A673 (cell line): ENCODE measurements at places on chromosomes 16 and 17.

- no peak overlapping the region for H3K27ac ChIP-seq
- no peaks in the 10 kb centered on the region for H3K4me1 ChIP-seq
- H3K27me3 ChIP-seq, result peaks cover 77% of the 10 kb centered on the region
- H3K4me3 ChIP-seq, result no peak overlapping the region
- H3K36me3 ChIP-seq, result no peaks in the 10 kb centered on the region
- no peak for DNase-seq
Observed at GRCh38 chr17:79414063-79414792, 196.6 kb downstream of the RBFOX3 start.

DNA sequence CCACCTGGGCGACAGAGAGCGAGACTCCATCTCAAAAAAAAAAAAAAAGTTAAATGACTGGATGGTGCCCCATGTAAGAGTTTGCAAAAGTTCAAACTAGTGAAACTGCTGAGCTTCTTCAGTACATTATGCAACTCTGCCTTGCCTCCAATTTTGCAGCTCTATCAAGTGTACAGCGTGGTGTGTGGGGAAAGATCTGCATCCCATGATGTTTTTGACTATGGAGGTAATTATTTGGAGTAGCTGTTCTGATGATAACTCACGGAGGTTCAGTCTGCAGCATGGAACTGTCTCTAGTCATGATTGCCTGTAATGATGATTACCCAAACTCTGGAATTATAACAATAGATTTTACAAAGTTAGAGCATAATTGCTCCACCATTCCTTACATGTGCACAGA is 149.6 kb downstream of the PITPNC1 start:
- H3K27ac ChIP-seq, result no peak overlapping the region
- no peak overlapping the region for H3K4me3 ChIP-seq
- no peaks in the 10 kb centered on the region for H3K36me3 ChIP-seq
- no peaks in the 10 kb centered on the region for H3K4me1 ChIP-seq
- H3K27me3 ChIP-seq, result no peaks in the 10 kb centered on the region

- peaks cover 2% of the 10 kb centered on the region for H3K27me3 ChIP-seq
- no peak overlapping the region for H3K27ac ChIP-seq
- DNase-seq, result no peak
- no peaks in the 10 kb centered on the region for H3K4me1 ChIP-seq
- no peaks in the 10 kb centered on the region for H3K36me3 ChIP-seq
Observed at GRCh38 chr17:56540836-56541235, 52.7 kb upstream of the NOG start.

GRCh38 chr17:76445697-76446448 is 7.1 kb downstream of the UBE2O start:
- H3K27ac ChIP-seq, result peak overlapping the region; percentile 38
- DNase-seq, result no peak
- no peaks in the 10 kb centered on the region for H3K36me3 ChIP-seq
- H3K4me1 ChIP-seq, result peaks cover 60% of the 10 kb centered on the region

DNA sequence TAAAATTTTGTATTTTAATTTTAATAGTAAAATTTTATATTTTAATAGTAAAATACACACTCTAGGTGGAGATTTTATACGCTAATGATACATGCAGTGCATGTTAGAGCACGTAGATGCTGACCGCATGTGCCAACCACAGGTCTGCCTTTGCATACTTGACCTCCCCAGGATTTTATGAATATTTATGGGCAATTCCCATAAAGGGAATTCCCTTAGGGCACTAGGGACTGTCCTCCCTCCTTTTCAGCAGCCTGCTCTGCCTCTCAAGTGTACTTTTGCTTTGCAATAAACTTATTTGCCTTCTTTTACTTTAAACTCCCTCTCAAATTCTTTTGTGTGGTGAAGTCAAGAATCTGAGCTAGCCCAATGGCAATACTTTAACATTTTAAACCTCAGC is 217.7 kb upstream of the CDH8 start:
- no peak overlapping the region for H3K27ac ChIP-seq
- H3K4me3 ChIP-seq, result no peak overlapping the region
- no peaks in the 10 kb centered on the region for H3K27me3 ChIP-seq

DNA sequence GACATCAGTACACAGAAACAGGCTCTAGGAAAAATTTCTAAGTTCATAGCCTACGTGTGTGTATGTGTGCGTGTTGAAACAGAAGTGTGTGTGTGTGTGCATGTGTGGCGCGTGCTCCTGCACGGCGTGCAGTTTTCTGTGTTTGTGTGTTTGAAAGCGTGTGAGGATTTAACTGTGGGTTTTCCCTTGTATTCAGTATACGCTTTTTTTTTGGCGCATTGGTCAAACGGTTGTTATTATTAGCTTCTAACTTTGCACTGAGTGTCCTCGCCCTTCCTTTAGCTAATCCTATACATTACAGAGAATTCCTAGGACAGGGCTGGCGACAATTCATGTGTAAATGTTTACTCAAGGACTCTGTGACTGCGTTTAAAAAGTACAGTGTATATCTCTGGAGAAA is 23.0 kb downstream of the TMC6 start:
- no peak overlapping the region for H3K4me3 ChIP-seq
- no peak overlapping the region for H3K27ac ChIP-seq
- no peaks in the 10 kb centered on the region for H3K27me3 ChIP-seq
- peaks cover 12% of the 10 kb centered on the region for H3K36me3 ChIP-seq
- DNase-seq, result no peak

GRCh38 chr17:55681342-55681700 is 41.3 kb downstream of the TMEM100 start:
- no peak overlapping the region for H3K4me3 ChIP-seq
- peaks cover 4% of the 10 kb centered on the region for H3K4me1 ChIP-seq
- no peaks in the 10 kb centered on the region for H3K36me3 ChIP-seq
- H3K27ac ChIP-seq, result no peak overlapping the region
- no peaks in the 10 kb centered on the region for H3K27me3 ChIP-seq

DNA sequence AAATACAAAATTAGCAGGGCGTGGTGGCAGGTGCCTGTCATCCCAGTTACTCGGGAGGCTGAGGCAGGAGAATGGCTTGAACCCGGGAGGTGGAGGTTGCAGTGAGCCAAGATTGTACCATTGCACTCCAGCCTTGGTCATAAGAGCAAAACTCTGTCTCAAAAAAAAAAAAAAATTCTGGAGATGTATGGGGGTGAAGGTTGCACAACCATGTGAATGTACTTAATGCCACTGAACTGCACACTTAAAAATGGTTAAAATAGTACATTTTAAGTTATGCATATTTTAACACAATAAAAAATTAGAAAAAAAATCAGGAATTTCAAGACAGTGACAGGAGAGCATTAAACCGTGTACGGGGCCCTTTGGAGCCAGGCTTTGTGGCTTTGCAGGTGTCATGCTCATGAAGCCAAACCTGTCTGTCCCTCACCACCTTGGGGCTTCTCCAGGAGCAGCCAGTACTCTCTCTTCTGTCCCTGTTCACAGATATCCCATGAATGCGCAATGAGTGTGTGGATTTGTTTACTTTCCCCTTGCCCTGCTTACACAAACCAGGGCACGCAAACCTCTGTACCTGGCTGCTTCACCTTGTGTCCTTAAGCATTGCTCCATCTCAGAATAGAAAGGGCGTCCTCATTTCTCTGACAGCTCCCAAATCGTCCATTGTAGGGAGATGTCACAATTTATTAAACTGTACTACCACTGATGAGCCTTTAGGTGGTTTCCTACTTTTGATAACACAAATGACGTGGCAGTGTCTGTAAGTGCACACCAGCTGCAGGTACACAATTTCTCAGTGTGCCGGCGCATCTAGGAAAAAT is 58.2 kb upstream of the CBX4 start:
- no peaks in the 10 kb centered on the region for H3K36me3 ChIP-seq
- no peak for DNase-seq

DNA sequence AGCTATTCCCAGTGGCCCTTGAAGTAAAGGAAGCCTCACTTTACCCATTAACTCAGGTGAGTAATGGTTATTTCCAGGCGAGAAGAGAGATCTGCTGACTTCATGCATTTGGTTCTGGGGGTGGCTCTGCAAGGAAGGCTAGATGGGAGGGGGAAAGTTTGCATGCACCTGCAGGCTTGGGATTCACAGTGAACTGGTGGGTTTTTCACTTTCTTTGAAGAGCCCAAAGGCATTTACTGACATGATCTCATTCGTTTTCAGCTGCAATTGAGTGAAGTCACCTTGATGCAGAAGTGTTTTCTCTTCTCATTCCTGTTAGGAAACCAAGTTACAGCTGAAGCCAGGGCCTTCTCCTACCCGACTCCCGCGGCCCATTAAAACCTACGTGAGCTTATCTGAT is 131.0 kb upstream of the N4BP1 start:
- no peak overlapping the region for H3K27ac ChIP-seq
- H3K4me3 ChIP-seq, result no peak overlapping the region
- no peak for DNase-seq
- H3K27me3 ChIP-seq, result peaks cover 8% of the 10 kb centered on the region
- H3K36me3 ChIP-seq, result no peaks in the 10 kb centered on the region

GRCh38 chr16:72142476-72142875 is 29.5 kb downstream of the PMFBP1 start:
- H3K27ac ChIP-seq, result no peak overlapping the region
- no peak overlapping the region for H3K4me3 ChIP-seq
- H3K36me3 ChIP-seq, result no peaks in the 10 kb centered on the region
- H3K4me1 ChIP-seq, result no peaks in the 10 kb centered on the region
- peaks cover 16% of the 10 kb centered on the region for H3K27me3 ChIP-seq

GRCh38 chr16:56967733-56968132 is 6.0 kb downstream of the CETP start:
- H3K27me3 ChIP-seq, result no peaks in the 10 kb centered on the region
- H3K27ac ChIP-seq, result no peak overlapping the region
- no peak overlapping the region for H3K4me3 ChIP-seq
- no peaks in the 10 kb centered on the region for H3K36me3 ChIP-seq
- DNase-seq, result no peak
- peaks cover 4% of the 10 kb centered on the region for H3K4me1 ChIP-seq

GRCh38 chr16:77359065-77359502 is 75.8 kb downstream of the ADAMTS18 start:
- no peaks in the 10 kb centered on the region for H3K4me1 ChIP-seq
- H3K27me3 ChIP-seq, result peaks cover 20% of the 10 kb centered on the region
- no peak overlapping the region for H3K4me3 ChIP-seq
- H3K27ac ChIP-seq, result no peak overlapping the region
- DNase-seq, result no peak

DNA sequence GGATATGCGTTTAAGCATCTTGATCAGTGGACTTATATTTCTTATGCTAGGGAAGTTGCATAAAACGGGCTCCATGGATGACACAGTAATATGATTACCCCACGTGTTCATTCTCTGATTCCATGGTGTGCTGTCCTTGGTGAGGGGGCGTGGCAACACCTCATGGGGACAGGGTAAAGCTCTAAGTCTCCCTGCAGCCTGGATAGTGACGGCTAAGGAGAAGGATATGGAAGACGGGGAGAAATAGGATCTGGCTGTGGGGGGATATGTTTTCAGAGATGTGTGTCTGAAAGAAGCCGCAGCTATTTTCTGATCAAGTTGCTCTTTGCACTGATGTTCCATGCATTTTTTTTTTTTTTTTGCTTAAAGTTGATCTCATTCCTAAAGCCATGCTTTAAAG is 84.3 kb downstream of the MARCHF10 start:
- H3K4me3 ChIP-seq, result no peak overlapping the region
- no peak overlapping the region for H3K27ac ChIP-seq
- peaks cover 5% of the 10 kb centered on the region for H3K27me3 ChIP-seq
- H3K4me1 ChIP-seq, result no peaks in the 10 kb centered on the region
- H3K36me3 ChIP-seq, result no peaks in the 10 kb centered on the region

DNA sequence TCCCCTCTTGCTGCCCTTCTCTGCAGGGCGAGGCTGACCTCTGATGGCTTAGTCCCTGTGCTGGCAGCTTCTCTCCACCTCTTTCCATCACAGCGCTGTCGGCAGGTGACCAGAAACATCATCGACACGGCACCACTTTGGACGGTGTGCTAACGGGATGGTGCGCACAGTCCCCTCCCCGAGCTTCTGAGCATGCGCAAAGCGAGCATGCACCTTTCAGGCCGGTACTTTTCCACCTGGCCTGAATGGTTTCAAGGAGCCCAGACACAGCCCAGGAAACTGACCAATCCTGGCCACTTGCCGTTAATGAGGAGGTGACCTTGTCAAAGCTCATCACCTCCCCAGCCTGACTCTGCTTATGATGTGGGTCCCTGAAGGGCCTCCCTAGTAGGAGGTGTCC is 54.8 kb downstream of the MGAT5B start:
- H3K27ac ChIP-seq, result no peak overlapping the region
- H3K4me3 ChIP-seq, result no peak overlapping the region
- no peak for DNase-seq
- H3K27me3 ChIP-seq, result no peaks in the 10 kb centered on the region
- no peaks in the 10 kb centered on the region for H3K36me3 ChIP-seq
- no peaks in the 10 kb centered on the region for H3K4me1 ChIP-seq

GRCh38 chr17:5583426-5584382 is 605 bp downstream of the NLRP1 start:
- H3K36me3 ChIP-seq, result no peaks in the 10 kb centered on the region
- no peaks in the 10 kb centered on the region for H3K4me1 ChIP-seq
- H3K27ac ChIP-seq, result no peak overlapping the region
- no peak for DNase-seq

GRCh38 chr17:81398832-81399411 is 3.7 kb downstream of the BAHCC1 start:
- DNase-seq, result peak; percentile 69
- H3K4me3 ChIP-seq, result peak overlapping the region; percentile 96
- peaks cover 41% of the 10 kb centered on the region for H3K4me1 ChIP-seq
- peak overlapping the region; percentile 100 for H3K27ac ChIP-seq
- H3K27me3 ChIP-seq, result no peaks in the 10 kb centered on the region

DNA sequence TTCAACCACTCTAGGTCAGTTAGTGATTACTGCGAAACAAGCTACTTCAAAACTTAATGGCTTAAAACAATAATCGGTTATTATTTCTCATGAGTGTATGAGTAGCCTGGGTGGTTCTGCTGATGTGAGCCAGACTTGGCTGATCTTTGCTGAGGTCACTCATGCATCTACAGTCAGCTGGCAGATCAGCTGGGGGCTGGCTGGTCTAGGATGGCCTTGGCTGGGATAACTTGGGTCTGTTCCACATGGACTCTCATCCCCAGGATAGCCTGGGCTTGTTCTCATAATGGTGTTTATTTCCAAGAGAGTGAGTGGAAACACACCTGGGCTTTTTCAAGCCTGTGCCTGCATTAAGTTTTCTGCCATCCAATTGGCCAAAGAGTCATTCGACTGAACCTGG is 13.0 kb downstream of the CCDC182 start:
- no peak for DNase-seq
- H3K27me3 ChIP-seq, result no peaks in the 10 kb centered on the region
- H3K4me1 ChIP-seq, result no peaks in the 10 kb centered on the region
- no peaks in the 10 kb centered on the region for H3K36me3 ChIP-seq
- H3K27ac ChIP-seq, result no peak overlapping the region

DNA sequence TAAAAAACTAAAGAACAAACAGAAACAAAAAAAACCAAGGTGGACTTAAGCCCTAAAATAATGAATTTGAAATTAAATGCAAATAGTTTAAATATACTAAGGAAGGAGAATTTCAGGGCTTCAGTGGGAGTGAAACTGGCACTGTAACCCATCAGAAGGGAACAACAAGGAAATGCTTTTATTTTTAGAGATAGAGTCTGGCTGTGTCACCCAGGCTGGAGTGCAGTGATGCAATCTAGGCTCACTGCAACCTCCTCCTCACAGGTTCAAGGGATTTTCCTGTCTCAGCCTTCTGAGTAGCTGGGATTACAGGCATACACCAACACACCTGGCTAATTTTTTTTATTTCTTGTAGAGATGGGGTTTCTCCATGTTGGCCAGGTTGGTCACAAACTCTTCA is 625.2 kb upstream of the CDH8 start:
- no peak for DNase-seq
- no peaks in the 10 kb centered on the region for H3K4me1 ChIP-seq
- H3K36me3 ChIP-seq, result no peaks in the 10 kb centered on the region
- H3K27me3 ChIP-seq, result no peaks in the 10 kb centered on the region
- no peak overlapping the region for H3K27ac ChIP-seq

GRCh38 chr16:17026600-17027242 is 444.0 kb downstream of the XYLT1 start:
- H3K27me3 ChIP-seq, result no peaks in the 10 kb centered on the region
- H3K4me1 ChIP-seq, result no peaks in the 10 kb centered on the region
- no peak overlapping the region for H3K27ac ChIP-seq
- no peak for DNase-seq
- H3K36me3 ChIP-seq, result no peaks in the 10 kb centered on the region
